ENCODE measurements at places on chromosomes 3 and 15.
A peak's percentile ranks its signal among the peaks of the same experiment; 100 is the strongest.

DNA sequence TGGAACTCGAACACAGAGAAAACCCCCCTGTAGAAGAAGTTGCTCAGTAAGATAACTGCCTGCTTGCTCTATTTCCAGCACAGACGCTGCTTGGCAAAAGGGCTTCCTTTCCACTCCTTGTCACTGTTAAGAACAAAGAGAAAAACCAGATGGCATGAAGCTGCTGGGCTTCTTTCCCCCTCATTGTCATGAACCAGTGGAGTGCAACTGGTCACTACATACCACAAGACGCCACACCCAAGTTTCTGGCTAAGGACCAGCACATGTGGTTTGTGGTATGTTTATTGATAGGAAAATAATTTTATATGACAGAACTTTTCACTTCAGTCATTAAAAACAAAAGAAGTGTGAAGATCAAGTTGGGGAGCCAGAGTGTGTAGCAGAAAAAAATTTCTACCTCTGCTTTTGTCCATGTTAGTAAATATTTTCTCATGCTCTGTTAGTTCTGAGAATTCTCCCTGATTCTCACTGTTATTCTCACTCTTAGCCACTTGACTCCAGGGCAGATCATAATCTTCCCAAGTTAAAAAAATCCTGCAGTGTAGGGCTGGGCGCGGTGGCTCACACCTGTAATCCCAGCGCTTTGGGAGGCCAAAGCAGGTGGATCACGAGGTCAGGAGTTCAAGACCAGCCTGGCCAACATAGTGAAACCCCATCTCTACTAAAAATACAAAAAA lies 37.9 kb downstream of the CLK3 start:
- peak; percentile 86 for DNase-seq

GRCh38 chr3:124336067-124336656 lies 344.2 kb upstream of the ROPN1 start:
- DNase-seq = no peak

DNA sequence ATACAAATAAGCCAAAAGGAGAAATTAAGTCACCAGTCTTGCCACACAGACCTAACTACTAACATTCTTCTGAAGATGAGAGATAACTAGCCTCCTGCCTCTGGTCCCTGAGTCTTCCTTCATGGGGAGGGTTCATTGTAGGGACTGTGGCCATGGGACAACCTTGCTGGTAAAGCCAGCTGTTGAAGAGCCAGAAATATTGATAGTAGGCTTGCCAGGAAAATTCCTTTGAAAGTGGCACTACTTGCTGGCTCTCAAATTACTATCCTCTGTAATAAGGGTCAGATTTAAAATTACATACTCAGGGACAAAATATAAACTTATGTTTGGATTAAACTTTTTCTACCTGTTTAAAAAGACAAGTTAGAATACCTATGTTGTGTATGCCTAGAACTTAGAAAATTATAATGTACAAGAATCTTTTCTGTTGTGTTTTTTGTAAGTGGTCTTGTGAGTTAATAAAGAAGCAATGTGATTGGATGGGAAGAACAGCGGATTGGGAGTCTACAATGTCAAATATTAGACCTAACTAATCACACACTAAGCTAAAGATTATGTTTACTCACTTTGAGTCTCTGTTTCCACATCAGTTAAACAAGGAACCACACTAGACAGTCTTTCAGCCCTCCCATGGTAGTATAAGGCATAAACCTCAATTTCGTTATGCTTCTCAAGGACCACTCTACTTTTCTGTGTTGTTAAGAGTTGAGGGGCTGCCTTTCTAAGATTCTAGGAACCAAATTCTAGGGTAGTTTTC lies 60.0 kb upstream of the TRIM71 start:
- no peak for DNase-seq

GRCh38 chr15:78140292-78140691 lies 8.9 kb upstream of the IDH3A start:
- no peak for DNase-seq

DNA sequence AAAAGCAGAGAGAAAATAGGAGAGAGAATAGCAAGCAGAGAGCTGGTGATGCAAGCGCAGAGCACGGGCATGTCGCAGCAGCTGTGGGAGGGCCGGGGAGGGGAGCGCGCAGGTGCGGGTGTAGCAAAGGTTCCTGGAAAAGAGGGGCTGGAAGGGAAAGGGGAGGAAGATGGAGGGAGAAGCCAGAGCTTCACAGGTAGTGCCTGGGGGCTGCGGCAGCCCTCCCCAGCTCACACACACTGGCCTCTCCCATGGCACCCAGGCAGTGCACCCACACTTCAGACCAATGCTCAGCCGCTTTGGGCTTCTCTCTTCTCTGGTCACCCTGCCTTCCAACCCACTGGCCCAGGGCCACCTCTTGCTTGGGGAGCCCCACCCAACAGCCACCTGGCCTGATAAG lies 72.1 kb downstream of the ADAMTS7 start:
- no peak for DNase-seq

GRCh38 chr3:112640276-112640929 lies 540 bp downstream of the CCDC80 start:
- DNase-seq = peak; percentile 94

GRCh38 chr15:89775815-89776214 lies 317 bp upstream of the MESP2 start:
- no peak for DNase-seq

GRCh38 chr3:150786791-150787190 lies 23.8 kb upstream of the SIAH2 start:
- no peak for DNase-seq

DNA sequence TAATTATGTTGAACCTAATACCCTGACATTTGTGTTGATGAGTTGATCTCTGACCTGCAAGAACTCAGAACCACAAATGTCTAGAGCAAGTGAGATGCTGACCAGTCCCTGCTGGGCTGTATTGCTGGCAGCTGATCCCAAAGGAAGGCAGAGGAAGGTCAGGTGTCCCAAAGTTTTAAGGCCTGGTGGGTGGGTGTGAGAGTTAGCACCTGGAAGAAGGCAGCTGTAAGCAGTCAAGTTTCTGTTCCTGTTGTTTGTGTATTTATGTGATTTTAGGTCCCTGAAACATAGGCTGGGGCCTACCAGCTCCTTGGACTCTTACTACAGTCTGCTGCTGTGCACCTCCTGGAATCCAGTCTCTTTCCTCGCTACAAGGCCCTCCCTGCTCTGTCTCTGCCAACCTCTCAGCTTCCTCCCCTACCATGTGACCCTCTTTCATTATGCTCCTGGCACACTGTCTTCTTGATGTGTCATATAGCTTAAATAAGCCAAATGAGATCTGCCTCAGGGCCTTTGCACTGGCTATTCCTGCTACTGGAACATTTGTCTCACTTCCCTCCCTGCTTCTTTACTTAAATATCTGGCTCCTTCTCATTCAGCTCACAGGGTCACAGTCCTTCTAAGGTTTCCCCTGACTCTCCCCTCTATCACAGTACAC lies 31.0 kb upstream of the ATOSA start:
- DNase-seq = peak; percentile 15

- DNase-seq = peak; percentile 10
Measured at GRCh38 chr3:141769221-141769894, 6.2 kb downstream of the GRK7 start.

GRCh38 chr3:105662306-105662705 lies 206.5 kb downstream of the CBLB start:
- DNase-seq = no peak

GRCh38 chr15:91852741-91853510 lies 582 bp upstream of the SLCO3A1 start:
- peak; percentile 59 for DNase-seq

GRCh38 chr3:141050576-141051442 lies at the start of gene SPSB4:
TSS of gene SPSB4 (plus strand) at chr3:141051347. CDS start at chr3:141066105, 14,758 bp downstream.
- DNase-seq = peak; percentile 37

DNA sequence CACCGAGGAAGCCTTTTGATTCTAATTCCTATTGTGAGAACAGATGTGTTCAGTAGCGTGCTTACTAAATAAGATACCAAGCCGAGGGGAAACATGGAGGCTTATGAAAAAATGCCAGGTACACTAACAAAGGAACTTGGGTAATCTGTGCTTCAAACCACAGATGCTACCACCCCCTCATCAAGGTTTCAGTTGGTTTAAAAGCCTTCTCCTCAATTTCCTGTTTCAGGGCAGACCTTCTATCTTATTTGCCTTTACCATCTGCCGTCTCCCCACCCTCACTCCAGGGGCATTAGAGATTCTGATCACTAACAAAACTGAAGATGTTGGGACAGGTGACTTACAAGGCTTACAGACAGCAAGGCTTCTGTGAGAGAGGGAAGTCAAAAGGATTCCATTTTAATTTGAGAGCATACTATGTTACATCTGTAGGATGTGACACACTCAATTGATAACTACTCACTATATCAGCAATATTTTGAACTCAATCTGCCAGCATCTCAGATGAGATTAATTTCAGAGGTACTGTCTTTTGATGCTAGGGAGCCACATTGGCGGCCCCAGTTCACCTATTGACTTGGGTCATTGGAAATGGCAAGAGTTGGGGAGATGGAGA lies 60.6 kb upstream of the PLCL2 start:
- DNase-seq = no peak

DNA sequence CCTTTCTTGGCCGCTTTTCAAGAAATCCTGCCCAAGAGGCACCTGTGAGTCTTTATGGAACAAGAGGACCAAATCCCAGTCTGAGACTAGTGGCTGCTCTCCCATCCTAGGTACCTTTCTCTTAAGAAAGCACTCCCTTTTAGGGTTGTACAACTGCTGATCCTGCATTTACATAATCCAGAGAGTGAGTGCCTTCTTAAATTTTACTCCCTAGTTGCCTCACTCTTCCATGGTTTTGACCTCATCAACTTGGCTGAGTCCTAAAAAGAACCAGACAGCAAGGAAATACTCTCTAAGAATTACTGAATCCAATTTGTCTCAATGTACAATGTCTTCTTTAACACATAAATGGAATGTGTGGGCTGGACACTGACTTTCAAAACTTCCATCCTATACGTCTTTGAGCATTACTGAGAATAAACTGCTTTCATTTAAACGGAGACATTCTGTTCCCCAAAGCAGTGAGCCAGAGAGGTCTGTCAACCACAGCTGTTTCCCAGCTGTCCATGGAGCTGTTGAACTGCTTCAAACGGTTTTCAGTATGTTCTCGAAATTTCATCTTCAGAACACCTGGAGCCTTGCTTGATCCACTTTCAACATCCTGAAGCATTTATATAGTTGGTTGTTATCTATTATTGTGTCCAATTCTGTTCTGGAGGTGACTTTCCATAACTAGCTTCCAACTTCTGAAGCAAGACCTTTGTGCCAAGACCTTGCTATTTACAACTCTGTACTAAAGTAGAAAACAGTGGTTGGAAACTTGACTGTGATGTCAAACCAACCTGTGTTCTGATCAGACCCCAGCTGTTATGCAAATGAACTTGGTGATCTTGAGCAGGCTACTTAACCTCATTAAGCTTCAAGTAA lies 179.1 kb downstream of the SLC9A9 start:
- peak; percentile 57 for DNase-seq

DNA sequence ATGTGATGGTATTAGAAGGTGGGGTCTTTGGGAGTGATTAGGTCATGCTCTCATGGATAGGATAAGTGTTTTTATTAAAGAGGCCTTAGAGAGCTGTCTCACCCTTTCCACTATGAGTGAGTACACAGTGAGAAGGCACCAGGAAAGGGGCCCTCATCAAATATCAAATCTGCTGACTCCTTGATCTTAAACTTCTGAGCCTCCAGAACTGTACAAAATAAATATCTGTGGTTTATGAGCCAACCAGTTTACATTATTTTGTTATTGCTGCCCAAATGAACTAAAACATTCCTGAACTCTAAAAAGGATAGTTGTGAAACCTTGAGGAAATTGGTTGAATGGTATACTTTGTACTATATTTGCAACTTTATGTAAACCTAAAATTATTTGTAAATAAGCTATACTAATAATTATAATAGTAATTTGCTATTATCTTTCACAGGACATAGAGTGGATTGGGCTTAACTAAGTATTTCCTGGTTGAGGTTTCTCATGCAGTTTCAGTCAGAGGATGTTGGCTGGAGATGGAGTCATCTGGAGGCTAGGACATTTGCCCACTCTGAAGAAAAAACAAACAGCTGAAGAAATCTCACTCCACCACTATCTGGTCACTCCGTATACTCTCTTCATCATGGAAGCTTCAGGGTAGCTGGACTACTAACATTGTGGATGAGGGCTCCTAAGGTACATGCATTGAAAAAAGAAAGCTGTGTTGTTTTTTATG lies 1068.6 kb upstream of the CADM2 start:
- DNase-seq = peak; percentile 2

GRCh38 chr15:87777054-87777561 lies 479.4 kb downstream of the NTRK3 start:
- peak; percentile 30 for DNase-seq

DNA sequence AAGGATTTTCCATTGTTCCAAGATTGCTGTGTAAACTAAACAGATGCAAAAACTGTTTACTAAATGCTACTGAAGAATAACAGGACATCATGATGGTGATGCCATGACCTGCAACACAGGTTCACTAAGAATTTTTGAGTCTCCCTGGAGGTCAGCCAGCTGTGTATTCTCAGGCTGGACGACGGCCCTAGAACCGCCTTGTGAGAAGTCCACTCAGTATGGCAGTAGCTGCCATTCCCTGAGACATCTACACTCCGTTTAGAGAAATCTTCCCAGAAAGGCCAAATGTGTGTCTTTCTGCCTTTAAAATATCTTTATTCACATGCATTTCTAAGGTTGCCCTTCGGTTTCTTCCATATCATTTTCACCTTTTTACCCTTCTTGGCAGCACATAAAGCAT lies 63.3 kb downstream of the MYO1E start:
- no peak for DNase-seq

- DNase-seq = no peak
Measured at GRCh38 chr15:74628949-74629348, 13.3 kb downstream of the CLK3 start.

DNA sequence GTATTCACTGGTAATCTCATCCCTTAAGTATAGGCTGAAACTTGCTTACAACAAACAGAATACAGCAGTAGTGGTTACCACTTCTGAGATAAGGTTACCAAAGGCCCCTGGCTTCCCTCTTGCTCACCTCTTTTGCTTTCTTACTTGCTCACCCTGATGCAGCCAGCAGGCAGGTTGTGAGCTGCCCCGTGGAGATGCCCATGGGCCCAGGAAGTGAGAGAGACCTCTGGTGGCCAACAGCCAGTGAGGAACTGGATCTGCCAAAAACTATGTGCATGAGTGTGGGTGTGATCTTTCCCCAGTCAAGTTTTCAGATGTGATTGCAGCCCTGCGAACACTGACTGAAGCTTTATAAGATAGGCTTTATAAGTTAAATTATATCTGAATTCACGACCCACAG lies 48.7 kb downstream of the NMNAT3 start:
- peak; percentile 10 for DNase-seq

DNA sequence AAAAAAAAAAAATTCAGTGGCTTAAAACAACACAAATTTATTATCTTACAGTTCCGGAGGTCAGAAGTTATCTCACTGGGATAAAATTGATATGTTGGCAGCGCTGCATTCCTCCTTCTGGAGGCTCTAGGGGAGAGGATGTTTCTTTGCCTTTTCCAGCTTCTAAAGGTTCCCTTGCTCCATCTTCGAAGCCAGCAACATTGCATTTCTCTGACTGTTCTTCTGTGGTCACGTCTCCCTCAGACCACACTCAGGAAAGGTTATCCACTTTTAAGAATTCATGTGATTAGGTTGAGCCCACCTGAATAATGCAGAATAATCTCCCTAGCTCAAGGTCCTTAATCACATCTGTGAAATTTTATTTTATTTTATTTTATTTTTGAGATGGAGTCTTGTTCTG lies 23.4 kb upstream of the ACAP2 start:
- DNase-seq = no peak

Data from fibroblast of mammary gland (primary cell).